ENCODE measurements at places on chromosomes 13 and 19.

- DNase-seq, result no peak
Observed at GRCh38 chr13:100875392-100876043, 200.9 kb upstream of the TMTC4 start.

DNA sequence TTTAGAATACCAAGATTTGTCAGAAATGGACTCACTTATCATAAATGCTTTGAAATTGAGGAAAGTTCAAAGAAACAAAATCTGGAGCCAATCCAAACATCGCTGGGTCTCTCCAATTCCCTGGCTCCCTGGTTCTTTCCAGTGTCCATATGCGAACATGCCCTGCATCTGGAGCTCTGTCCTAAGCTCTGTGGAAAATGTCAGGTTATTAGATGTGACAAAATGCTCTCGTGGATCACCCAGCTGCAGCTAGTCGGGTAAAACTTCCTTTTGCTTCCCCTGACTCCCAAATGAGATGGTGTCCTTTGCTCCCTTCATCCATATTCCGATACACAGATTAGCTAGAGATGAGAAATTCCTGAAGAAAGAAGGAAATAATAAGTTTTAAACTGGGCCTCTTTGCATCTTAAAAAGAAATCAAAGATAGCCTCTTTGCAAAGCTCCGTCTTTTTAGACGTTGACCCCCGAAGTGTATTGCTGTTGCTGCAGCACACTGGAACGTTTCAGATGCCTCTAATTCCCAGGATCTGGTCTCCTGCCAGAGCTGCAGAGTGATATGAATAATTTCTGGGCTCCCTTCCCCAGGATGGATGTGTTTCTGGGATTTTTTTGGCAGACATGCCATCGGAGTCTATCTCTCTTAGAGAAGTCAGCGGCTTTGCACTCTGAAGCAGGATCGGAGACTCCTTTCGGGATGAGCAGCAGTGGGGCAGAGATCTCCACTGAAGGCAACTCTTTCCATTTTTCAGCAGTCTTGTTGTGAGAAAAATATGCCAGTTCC, 102.9 kb downstream of the TEX26 start:
- no peak for DNase-seq

DNA sequence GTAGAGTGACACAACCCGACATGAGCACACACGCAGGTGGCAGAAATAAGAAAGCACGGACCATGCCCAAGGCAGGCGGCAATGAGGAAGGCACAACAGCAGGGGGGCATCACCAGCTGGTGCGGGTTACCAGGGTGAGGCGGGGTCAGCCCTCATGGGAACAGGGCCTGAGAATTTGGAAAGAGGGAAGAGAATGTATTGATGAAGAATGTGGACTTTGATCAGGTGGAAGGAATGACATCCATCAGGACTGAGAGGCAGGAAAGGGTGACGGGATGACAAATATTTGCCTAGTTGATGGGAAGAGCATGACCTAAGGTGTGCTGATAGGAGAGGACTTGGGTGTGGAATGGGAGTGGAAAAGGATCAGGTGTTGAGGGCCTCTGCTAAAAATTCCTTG, 177.5 kb downstream of the ABCC4 start:
- DNase-seq, result no peak

DNA sequence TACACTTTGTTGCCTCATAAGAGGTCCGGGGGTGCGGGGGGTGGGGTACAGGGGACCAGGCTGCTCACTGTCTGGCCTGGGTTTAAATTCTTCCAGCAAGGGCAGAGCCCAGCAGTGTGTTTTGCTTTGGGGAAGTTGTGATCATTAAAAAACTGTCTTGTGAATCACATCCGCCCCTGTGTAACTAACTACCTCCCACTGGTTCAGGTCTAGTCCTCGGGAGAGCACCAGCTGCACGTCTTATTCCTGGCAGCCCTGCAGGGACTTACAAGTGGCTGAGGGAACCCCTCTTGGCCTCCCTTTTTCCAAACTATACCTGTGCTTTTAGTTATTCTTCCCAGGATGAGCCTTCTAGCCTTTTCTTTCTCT, 127.5 kb downstream of the SIPA1L3 start:
- no peak for DNase-seq

- DNase-seq, result no peak
Observed at GRCh38 chr13:79604752-79605151, 123.8 kb downstream of the NDFIP2 start.

DNA sequence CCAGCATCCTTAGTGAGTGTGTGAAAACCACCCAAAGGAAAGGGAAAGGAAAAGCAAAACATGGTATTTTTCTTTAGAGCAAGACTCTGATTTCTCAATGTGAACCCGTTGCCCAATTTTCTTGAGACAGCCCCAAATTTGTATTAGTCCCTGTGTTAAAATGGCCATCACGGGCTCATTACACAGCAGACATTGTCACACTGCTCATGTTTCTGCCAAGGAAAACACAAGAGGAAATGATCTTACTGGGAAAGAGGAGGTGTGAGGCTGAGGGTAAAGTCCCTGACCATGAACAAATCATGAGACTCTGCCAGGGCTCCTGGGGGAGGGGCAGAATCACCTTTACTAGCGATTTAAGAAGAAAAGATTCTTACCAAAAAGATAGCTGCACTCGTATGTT, 54.4 kb downstream of the FAM124A start:
- DNase-seq, result no peak

GRCh38 chr13:86006317-86006716, 207.1 kb upstream of the SLITRK6 start:
- DNase-seq, result no peak

DNA sequence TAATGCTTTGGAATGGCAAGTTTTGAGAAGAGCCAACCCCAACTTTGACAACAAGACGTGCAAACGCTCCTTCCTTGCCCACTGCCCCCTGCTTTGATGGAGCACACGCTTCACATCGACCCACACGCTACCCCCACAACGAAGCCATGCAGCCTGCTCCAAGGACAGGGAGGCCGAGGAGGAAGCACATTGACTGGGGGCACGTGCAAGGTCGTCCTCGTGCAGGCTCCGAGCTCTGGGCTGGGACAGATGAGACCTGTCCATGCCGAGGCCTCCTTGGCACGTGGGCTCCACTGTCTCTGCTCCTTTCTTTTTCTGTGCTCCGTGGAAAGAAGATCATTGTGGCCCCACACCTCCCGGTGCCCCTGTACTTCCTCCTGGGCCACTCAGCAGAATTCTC, 309.0 kb downstream of the TEX29 start:
- no peak for DNase-seq

- DNase-seq, result no peak
Observed at GRCh38 chr13:66805657-66806056, 424.5 kb downstream of the PCDH9 start.

- DNase-seq, result no peak
Observed at GRCh38 chr13:45332036-45332830, 8.8 kb downstream of the TPT1 start.

DNA sequence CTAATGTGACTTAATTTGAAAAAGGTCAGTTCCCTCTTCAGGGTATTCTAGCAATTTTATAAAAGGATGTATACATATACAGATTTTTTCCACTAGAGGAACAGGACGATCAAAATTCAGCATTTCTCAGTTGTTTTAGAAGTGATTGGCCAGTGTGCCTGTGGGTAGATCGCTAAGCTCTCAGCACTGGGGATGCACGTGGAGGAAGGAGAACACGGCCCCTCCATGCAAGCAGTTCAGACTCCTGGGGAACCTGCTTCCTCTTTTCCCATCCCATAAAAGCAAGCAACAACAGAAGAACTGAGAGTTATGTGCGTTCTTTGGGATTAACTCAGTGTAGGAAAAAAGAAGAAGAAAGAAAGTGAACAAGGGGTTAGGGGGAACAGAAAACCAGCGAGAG, 328.8 kb downstream of the FOXO1 start:
- DNase-seq, result no peak

GRCh38 chr13:47853236-47853635, 147.8 kb downstream of the SUCLA2 start:
- DNase-seq, result no peak

GRCh38 chr13:44448373-44448772, 74.7 kb downstream of the SERP2 start:
- no peak for DNase-seq

DNA sequence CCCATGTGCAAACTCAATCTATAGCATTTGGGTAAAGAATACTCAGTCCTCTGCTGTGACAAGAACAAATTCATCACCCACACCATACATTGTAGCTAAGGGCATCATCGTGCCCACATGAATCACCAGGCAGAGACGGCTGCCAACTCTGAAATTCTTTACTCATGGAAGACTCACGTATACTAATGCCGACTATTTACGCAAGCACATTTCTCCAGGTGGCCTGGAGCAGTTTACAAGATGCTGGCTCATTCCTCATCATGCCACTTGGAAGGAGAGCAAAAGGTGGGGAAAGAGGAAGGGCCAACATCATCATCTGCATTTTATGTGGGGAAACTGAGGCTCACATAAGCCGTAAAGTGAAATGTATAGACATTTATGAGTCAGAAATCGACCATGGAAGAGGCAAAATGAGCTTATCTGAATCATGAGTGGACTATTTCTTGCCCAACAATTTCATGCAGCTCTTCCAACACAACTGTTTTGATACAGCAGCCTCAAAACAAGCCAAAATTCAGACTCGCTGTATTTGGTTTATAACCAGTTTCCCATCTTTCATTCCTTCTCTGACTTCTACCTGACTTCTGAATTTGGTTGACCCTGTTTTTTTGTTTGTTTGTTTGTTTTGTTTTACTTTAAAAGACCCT, 213.9 kb upstream of the SERP2 start:
- DNase-seq, result no peak

DNA sequence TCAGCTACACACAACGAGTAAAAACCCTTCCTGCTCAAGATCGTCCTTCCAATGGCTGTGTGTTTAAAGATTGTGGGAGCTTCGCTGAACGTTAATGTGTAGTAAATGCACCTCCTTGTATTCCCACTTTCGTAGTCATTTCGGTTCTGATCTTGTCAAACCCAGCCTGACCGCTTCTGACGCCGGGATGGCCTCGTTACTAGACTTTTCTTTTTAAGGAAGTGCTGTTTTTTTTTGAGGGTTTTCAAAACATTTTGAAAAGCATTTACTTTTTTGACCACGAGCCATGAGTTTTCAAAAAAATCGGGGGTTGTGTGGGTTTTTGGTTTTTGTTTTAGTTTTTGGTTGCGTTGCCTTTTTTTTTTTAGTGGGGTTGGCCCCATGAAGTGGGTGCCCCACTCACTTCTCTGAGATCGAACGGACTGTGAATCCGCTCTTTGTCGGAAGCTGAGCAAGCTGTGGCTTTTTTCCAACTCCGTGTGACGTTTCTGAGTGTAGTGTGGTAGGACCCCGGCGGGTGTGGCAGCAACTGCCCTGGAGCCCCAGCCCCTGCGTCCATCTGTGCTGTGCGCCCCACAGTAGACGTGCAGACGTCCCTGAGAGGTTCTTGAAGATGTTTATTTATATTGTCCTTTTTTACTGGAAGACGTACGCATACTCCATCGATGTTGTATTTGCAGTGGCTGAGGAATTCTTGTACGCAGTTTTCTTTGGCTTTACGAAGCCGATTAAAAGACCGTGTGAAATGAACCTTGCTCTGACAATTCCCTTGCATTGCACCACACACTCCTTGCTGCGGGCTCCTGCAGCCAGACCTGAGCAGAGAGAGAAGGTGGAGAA, 2.7 kb upstream of the FAM174C start:
- DNase-seq, result no peak

DNA sequence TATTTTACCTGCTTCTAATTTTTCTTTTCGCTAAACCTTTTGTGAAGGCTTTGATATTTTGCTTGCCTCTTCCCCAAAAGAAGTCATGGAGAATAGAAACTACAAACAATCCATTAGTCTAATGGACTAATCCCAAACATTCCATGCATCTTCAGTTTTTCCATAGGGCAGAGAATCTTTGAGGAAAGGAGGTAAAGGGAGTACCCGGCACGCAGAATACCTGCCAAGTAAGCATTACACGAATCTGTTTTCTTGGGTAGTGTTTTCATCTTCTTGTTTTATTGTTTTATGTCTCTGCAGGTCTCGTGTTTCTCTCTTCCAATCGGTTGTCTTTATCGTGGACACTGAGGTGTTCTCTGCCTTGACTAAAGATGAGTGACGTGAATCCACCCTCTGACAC, at the start of gene NLRP8:
Gene NLRP8, plus strand, starts transcription at position 301 of the 400 bp plus-strand sequence.
- DNase-seq, result no peak

DNA sequence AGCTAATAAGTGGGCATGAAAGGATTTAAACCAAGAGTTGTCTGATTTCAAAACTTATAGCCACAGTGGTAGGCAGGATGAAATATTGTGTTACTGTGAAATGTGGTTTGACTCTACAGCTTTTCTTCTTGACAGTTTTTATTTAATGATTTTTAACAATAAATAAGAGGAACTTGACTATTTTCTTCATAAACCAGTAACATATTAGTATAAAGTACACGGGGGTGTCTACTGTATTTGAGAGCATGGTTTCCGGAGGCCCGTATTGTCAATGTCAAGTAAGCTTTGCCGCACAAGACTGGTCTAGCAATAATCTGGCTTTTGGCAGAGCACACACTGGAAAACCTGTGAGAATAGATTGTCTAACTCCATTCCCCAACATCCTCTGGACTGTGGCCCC, 894.5 kb downstream of the PCDH9 start:
- DNase-seq, result no peak

- no peak for DNase-seq
Observed at GRCh38 chr13:26473571-26474230, 83.8 kb upstream of the WASF3 start.

- DNase-seq, result no peak
Observed at GRCh38 chr19:17581211-17581874, 25.9 kb downstream of the COLGALT1 start.

GRCh38 chr19:22610121-22610520, 24.0 kb upstream of the ZNF492 start:
- no peak for DNase-seq

GRCh38 chr13:96551546-96551945, 442.7 kb downstream of the OXGR1 start:
- no peak for DNase-seq

DNA sequence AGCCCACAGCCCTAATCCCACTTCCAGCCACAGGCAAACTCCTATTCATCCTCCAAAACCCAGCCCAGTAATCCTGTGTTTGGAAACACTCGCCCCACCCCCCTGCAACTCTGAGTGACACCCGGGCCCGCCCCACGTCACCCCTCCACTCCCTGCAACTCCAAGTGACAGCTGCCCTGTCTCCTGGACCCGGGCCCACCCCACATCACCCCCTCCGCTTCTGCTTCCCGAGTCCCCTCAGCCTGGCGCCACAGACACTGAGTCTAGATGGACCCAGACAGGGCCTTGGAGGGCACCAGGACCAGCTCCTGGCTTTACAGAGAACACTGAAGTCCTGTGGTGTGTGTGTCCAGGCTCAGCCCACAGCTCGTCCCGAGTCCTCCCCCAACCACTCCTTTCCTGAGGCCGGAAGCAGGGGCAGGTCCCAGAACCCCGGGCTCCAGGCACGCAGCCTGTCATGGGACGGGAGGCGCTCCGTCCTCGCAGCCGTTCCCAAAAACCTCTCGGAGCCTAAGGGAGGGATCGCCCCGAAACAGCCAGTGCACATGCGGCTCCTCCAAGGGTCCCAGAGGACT, 7.7 kb downstream of the REXO1 start:
- DNase-seq, result no peak

DNA sequence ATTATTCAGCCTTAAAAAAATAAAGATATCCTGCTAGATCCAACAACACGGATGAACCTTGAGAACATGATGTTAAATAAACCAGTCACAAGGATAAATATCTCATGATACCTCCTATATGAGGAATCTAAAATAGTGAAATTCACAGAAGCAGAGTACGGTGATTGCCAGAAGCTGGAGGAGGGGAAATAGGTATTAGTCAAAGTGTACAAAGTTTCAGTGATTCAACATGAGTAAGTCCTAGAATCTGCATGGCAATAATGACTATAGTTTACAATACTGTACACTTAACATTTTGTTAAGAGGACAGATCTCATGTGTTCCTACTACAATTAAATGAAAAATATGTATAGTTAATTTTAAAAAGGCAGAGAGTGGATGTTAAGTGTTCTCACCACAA, 206.6 kb upstream of the SLC10A2 start:
- DNase-seq, result no peak
